BJ (cell line): ENCODE measurements at places on chromosomes 1 and 21.

DNA sequence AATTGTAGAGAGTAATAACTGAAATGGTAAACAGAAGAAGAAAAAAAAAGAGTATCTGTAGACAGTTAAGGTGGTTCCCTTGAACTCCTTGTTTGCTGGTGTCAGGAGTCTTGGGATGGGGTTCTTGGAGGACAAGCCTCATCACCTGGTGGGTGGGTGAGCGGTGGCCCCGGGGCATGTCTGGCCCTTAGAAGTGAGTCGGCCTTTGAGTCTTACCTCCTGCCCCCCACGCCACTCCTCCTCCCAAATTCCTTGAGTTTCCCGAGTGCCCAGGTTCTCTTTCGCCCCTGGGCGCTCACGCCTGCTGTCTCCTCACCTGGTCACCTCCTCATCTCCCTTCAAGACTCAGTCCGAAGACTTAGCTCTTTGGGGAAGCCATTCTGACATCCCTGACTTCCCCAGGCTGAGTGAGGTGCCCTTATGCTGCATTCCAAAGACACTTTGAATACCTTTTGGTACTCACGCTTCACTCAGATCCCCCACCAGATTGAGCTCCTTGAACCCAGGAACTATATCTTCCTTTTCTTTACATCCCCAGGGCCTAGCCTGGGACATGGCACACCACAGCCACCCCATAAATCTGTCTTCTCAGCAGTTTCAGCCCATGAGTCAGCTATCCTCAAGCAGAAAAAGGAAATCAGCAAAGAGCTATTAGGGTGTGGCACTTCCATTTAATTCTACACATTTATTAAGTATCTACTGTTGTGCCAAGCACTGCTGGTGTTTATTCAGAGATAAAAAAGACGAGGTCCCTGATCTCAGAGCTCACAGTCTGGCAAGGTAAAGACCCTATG is 13.5 kb upstream of the IKBKE start:
- no peak for DNase-seq

GRCh38 chr1:231957359-231957758 is 330.8 kb downstream of the DISC1 start:
- DNase-seq: no peak

DNA sequence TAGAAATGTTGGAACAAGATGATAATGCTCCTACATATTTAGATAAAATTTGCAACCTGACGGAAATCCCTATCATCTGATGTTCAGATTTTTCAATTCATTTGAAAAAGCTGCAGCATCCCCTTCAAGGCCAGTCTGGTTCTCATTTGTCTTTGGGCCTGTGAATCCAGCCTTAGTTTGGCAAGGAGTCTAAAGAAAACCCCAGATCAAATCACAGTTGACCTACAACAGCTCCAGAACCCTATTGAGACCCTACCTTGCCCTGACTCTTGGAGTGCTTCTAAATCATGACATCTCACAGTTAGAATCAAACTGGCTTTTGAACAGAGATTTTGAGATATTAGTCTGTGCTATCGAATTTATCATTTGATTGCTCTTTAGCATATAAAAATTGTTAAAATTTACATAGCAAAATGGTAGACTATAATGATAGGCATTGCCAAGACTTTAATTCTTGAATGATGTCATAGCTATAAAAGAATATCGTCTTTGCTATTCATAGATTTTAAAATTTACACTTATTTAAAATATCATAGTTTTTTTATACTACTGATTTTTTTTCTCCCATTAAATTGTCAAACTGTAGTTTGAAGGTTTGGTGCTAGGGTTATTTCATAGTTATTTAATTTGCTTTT is 2.2 kb downstream of the PPP2R5A start:
- DNase-seq: no peak

DNA sequence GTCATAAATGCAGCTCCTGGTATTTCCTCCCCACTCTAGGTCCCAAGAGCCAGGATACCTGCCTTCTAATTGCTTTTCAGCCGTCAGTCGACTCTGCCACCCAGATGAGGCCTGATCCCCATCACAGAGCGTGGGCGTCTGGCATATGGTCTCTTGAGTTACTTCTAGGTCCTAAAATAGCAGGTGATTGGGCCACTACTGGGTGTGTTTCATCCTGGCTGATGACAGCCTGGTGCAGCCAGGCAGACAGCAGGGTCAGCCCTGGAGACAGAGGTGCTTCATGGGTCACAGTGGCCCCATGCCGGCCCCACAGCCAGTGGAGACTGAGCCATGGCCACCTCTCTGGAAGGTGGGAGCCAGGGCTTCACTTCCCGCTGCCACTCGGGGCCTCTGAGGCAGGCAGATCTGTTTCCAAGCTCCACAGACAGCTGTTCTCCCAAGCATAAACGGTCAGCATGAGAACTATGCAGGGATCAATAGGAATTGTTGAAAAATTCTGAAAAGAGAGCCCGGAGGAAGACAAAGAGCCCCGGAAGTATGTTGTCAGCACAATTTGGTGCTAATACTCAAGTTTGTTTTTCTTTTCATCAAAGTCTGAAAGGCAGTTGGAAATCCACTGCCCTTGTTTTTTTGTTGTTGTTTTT is 83.0 kb downstream of the MAN1C1 start:
- DNase-seq: no peak
